ENCODE measurements at places on chromosomes 2 and 18.

DNA sequence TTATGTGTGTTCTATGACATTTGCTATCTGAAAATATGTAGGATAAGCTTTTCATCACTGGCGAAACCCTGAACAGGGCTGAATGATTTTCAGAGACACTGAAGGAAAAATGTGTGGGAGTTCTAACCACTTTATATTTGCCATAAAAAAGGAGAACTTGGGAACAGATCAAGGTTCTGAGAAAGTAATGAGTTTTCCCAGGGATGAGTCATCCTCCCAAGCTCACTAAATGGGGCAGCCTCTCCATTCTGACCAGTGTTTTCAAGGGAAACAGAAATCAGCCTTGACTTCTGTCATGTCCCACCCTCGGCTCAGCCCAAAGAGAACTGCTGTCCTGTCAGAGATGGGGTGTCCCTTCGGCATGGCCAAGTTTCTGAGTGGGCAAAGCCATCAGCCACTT is 2109.8 kb upstream of the CELF4 start:
- DNase-seq, result no peak

GRCh38 chr2:168626096-168626495 is 170.0 kb downstream of the CERS6 start:
- peak; percentile 17 for DNase-seq

DNA sequence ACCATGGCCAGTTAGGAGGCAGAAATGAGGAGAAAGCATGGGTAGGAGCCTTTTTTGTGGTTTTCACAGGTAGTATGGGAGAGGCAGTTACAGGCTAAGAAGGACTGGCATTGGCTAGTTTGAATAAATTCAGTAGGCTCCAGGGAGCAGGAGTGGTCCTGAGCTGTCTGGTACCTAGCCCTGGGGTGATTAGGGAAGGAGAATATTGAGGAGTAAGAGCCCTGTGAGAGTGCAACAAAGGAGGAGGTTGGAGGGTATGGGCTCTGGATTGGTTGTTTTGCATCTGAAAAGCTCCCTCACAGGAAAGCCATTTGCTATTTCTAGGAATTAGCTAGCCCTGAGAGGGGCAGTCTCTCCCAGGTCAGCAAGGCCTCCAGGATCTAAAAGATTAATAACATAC is 13.3 kb upstream of the TCF7L1 start:
- DNase-seq, result no peak

DNA sequence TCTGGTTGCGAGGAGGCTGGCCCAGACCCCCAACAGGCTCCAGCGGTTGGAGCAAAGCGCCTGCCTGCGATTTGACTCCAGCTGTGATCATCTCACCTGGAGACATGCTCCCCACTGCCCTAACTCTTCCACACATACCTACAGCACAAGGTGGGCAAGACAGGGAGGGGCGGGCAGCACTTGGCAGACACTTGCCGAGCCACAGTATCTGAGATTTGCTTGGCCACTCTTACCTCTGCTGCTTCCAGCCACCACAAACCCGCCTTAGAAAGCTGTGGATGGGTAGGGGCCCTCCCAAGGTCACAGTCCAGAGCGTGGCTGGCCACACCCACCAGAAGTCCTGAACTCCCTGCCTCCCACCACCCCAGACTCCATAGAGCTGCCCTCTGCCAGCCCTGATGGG is 8.2 kb downstream of the CYP26B1 start:
- DNase-seq, result no peak

DNA sequence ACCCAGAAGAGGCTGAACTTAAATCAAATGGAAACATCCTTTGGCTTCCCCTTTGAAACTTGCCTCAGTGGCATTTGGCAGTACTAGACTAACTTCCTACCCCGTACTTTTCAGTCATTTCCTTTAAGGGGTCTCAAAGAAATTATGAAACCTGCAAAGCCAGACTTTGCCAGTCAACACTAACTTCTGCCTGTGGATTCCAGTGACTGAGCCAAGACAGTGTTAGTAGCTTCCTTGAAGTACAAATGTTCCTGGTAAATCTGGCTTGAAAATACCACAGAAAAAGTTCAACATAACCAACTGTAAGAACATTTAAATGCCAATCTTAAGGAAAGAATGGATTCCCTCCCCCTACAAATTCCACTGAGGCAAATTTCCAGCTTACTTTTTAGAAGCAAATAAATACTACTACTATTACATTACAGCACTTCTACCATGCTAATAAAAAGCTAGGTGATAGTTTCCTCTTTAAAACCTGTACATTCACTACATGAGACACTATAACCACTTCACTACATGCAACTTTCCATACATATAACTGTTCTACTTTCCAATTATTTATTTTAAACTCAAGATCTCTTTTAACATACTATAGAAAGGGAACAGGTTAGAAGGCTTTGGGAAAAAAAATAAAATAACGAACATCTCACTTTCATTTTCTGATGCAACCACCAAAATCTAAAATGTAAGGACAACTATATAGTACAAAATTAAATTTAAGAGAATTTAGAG is 2.4 kb downstream of the PELI1 start:
- DNase-seq, result peak; percentile 59

- no peak for DNase-seq
Measured at GRCh38 chr2:47690132-47690531, 92.8 kb upstream of the MSH6 start.

DNA sequence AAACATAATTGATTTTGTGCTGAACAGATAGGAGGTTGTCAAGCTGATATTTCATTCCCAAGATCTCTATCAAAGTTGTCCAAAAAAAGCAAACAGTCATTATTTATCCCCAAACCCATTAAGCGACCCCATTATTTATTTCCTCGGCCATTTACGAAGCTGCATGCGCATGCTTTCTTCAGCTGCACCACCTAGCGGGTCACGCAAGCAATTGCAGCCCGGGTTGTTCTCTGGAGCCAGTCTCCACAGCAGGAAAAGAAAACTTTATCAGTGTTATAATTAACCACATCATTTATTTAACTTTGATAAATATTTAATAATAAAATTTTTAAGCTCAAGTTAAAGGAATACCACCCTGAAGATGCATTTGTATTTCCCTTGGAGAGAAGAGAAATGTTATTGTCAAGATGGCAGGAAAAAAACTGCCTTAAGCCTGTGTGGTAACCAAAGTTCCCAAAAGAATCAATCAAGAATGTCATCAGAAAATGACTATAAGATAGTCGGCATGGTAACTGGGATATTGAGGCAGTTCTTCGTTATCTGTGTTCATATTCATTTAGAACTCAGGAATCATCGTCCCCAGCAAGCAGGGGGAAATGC is 304.7 kb downstream of the FBXO15 start:
- peak; percentile 35 for DNase-seq

DNA sequence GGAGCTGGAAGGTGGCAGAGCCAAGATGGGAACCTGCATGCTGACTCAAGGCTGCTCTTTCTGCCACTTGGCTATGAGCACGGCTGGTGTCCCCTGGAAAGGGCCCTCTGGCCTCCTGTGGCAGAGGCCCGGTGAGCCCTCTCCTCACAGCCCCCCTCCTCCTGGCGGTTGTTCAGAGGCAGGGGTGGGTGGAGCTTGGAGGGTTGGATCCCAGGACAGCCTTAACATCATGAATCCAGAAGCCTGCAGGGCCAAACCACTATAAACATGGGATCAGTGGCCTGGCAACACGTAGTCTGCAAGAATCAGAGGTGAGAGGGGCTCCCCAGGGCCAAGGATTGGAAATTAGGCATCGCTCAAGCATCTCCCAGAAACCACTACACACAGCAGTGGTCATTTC is 48.5 kb upstream of the LOXHD1 start:
- DNase-seq, result no peak

GRCh38 chr18:23257686-23258565 is 122.6 kb downstream of the CABLES1 start:
- no peak for DNase-seq

DNA sequence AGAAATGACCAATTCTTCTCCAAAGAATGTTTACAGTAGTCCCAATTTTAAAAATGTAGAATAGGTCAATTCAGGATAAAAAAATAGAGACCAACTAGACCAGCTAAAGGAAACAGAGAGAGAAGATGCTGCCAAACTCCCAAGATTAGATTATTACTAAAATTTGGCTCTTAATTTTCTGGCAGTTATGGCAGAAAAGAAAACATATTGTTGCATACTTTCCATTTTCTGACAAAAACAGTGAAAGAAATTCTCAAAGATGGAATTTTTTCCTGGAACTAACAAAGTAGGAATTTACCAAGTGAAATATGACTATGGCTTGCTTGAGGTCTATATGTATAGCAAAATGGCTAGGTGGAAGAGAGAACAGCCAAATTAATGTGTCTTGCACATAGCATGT is 138.3 kb upstream of the STK17B start:
- DNase-seq, result no peak

DNA sequence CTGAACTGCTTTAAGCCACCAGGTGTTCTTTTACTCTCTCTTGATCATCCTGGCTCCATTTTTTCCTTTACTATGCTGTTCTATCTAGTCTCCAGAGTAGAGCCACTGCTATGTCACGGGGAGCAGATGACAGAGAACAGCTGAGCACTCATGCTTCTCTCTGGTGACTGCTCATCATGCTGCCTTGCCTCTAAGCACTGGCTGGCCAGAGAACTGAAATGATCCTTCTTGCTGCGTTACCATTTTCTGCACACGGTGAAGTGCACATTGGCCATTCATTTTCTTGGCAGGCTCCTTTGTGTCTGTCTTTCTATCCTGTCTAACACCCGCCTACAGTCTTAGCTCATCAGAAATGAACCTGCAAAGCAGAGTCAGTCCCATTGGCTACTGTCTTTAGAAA is 86.0 kb downstream of the KCTD1 start:
- no peak for DNase-seq
